T1000 (cell line): ENCODE measurements at places on chromosomes 1 and 21.

DNA sequence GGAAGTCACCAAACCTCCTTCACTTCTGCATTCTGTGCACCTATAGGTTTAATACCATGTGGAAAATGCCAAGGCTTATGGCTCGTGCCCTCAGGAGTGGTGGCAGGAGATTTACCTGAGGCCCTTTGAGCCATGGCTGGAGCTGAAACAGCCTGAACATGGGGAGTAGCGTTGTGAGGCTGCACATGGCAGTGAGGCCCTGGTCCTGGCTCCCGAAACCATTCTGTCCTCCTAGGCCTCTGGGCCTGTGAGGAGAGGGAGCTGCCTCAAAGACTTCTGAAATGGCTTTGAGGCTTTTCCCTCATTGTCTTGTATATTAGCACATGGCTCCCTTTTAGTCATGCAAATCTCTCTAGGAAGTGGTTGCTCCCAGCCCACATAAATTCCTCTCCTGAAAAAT, 20.6 kb downstream of the PTGFR start:
- DNase-seq: no peak

DNA sequence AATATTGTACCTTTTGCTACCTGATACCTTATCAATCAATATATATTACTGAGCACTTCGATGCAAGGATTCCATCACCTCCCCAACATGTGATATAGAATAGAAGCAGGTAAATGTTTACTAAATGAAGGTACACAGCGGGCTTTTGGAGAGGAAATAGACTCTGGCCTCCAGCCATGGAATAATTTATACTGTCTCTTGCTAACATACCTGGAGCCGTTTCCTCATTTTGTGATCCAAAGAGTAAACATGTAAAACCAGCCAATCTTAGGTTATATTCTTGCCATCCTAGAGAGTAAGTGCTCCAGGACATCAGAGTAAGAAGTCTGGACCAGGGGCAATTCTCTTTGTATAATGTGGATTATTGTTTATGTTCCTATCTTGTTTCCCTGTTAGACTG, 39.4 kb downstream of the NDUFS5 start:
- DNase-seq: no peak

GRCh38 chr1:232940262-232940661, 10.1 kb upstream of the NTPCR start:
- DNase-seq: no peak

GRCh38 chr1:164760569-164760968, 201.6 kb downstream of the PBX1 start:
- DNase-seq: no peak

GRCh38 chr1:223700388-223700918, 11.9 kb upstream of the CAPN2 start:
- DNase-seq: no peak

DNA sequence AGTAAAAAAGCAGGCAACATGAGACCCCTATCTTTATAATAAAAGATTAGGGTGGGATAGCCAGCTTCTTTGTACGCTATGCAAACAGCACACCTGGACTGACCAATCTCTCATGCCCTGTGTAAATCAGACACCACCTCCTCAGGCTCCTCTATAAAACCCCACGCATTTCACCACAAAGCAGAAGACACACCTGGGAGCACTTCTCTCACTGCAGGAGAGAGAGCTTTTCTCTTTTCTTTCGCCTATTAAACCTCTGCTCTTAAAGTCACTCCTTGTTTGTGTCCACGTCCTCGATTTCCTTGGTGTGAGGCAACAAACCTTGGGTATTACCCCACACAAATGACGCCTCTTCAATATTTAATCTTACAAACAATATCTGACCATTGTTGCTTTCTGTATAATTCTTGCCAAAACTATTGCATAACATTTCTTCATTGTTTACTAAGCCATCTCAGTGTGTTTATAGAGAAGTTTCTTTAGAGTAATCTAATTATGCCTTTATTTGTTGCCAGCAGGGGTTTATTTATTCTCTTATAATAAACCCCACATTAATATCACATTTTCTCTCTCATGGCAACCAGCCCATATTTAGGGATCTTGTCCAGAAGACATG, 31.6 kb upstream of the NUF2 start:
- DNase-seq: no peak

GRCh38 chr1:66315671-66316070, 218.3 kb upstream of the SGIP1 start:
- no peak for DNase-seq

DNA sequence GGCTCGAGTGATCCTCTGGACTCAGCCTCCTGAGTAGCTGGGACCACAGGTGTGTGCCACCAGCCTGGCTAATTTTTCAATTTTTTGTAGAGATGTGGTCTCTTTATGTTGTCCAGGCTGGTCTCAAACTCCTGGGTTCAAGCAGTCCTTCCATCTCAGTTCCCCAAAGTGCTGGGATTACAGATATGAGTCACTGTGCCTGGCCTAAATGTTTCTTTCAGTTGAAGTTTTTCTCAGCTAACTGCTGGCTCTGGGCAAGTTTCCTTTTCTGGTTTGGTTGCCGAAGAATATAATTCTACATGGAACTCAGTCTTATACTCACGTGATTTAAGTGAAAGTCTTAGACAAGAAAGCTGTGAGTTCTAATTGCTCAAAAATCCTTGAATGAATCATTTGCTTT, 57.0 kb downstream of the SASS6 start:
- no peak for DNase-seq

DNA sequence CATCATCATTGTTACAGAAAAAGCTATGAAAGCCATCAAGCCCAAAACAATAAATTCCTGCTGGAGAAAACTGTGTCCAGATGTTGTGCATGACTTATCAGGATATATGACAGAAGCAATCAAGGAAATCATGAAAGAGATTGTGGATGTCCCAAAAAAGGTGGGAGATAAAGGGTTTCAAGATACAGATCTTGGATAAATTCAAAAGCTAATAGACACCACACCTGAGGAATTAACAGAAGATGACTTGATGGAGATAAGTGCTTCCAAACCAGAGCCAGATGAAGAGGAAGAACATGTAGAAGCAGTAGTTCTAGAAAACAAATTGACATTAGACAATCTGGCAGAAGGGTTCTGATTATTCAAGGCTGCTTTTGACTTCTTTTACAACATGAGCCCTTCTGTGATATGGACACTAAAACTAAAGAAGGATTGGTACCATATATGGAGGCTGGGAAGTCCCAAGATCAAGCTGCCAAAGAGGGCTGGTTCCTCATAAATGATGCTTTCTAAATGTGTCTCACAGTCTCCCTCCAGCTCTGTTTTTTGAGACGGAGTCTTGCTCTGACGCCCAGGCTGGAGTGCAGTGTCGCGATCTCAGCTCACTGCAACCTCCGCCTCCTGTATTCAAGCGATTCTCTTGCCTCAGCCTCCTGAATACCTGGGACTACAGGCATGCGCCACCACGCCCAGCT, 32.1 kb upstream of the LRIG2 start:
- DNase-seq: no peak

GRCh38 chr1:11523261-11523660, 44.3 kb downstream of the DISP3 start:
- no peak for DNase-seq
